ENCODE measurements at places on chromosomes 11 and 22. TPM values are rescaled to one million over a fixed set of nuclear protein-coding genes. Genes with fewer than 3 reads are reported as not detected.

NELL1 gene
- total RNA-seq: not detected

TPBGL gene
- total RNA-seq: 0.17 TPM

SPDYC gene
- total RNA-seq: not detected

GTSE1 gene
- total RNA-seq: 2.7 TPM

SIRT3 gene
- total RNA-seq: 9.0 TPM

DNAJC4 gene
- 7.0 TPM for total RNA-seq

NXPE2 gene
- total RNA-seq: not detected

Measured in dermis blood vessel endothelial cell (primary cell).